ENCODE measurements at places on chromosomes 11 and 22.

DNA sequence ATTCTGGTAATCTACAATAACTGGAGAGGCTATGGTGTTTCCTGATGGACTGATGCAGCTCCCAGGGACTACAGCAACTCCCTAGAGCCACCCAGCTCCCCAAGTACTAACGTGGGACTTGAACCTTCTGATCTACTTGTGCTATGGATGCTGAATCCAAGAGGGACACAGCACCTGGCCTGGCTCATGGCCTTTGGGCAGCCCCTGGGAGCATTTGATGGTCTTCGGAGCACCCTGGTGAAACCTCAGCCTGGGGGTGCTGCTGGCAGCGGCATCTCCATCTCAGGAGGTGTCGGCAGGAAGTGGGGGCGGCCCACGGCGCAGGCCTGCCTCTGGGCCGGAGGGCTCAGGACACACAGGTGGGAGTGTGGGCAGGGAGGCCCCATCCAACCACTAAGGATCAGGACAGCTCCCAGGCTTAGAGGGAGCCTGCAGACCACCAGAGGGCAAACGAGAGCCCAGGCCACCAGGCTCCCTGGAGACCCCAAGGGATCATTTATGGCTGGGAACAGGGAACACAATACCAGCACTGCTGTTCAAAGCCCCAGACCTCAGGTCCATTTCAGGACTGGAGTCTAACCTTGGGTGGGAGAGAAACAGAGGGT is 8.7 kb downstream of the EHD1 start:
- no peak for DNase-seq

DNA sequence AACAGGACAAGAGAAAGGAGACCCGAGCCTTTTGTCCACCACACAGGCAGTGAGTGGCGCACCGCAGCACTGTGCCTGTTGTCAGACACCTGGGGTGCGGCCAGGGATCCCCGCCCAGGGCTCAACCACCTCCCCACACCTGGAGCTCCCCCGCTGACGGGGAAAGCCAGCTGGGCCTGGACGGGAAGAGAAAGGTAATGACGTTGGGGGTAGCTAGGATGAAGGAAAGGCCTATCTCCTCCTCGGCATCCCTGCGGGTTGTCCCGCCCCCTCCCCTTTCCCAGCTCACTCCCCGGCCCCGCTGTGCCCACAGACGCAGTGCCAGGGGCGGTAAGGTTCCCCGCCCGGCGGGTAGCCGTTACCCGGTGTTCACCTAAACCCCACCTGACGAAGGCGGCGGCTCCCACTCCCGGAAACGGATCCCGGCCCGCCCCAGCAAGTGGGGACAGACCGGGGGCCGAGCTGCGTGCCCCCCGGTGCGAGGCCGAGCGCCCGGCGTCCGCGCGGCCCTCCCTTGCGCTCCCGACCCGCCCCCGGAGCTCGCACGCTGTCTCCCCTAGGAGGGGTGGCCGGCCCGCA is 495 bp downstream of the HYOU1 start:
- DNase-seq: no peak

DNA sequence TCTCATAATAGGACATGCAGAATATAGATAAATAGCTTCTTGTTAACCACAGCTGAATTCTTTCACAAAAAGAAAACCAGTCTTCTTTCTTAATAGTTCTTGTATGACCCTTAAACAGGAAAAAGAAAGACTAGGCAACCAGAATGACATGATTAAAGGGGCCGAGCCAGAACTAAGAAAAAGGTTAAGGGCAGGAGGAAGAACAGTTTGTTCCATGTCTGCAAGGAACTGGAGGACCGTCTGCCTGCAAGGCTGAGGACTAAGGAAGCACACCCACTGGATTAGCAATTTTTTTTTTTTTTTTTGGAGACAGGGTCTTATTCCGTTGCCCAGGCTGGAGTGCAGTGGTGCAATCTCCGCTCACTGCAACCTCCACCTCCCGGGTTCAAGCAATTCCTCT is 26.0 kb upstream of the TMPRSS5 start:
- DNase-seq: no peak

- no peak for DNase-seq
Measured at GRCh38 chr22:47586038-47586437, 823.6 kb downstream of the TBC1D22A start.

DNA sequence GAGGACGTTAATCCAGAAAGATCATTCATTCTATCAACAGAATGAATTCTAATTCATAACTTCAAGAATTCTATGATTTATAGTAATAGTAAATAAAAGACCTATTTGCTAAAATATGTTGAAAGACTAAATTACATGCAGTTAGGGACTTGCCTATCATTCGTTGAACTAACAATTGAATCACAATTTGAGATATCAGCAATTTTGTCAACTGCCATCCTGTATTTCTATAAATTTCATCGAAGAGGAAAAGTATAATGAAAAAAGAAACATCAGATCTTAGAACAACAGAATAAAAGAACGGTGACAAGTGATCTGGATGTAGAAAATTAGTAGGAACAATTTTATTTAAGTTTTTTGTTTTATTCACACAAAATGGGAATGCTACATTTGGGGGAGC is 4.4 kb upstream of the TTC17 start:
- DNase-seq: no peak

DNA sequence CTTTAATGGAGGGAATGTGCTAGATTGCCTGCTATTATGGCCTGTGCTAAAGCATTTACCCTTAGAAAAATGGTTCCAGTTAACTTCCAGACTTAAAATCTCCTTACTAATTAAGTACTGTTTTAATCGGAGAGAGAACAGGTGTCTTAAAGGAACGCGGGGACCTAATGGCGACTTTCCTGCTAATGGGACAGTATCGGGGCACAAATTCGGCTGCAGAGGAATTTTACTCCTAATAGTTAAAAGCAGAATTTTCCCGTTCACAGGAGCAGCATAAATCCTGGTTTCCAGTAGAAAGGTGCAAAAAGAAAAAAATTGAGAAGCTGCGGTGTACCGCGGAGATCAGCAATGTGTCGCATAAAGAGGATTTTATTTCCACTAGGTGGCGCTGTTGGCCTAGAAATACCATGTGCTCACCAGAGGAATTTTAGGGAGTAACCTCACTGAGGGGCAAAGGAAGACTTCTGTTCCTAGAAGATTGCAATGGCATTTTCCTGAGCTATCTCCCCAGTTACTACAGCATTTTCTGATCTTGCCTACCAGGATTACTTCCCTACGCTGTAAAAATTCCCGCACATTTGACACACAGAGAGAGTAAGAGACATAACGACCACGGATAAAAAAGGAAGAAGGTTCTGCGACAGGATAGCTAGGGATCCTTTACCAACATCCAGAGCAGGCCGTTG is 44.5 kb downstream of the ZNF280B start:
- no peak for DNase-seq

DNA sequence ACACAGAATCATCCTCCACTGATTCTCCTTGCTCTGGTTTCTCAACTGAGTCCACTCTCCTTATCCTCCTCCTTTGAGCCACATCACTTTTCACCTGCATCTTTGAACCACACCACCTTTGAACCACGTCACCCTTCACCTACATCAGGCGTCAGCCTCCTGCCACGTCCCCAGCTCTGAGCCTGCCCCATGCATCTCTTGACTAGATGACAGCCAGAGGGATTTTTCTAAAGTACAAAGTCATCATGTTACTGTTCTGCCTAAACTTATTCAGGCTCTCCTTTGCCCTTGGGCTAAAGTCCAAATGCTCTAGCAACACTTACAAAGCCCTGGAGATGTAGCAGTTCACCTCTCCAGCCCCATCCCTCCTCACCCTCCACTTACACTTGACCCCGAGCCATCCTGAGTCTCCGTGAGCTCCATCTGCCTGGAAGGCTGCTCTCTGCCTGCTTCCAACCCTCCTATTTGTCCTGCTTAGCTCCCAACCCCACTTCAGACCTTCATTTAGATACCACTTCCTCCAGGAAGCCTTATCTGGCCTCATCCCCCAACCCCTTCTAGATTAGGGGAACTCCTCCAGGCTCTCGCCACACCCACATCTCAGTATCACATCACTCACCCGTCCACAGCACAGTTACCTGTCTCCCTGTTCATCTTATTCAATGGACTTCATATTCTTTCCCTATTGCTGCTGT is 3.7 kb upstream of the MS4A10 start:
- no peak for DNase-seq

DNA sequence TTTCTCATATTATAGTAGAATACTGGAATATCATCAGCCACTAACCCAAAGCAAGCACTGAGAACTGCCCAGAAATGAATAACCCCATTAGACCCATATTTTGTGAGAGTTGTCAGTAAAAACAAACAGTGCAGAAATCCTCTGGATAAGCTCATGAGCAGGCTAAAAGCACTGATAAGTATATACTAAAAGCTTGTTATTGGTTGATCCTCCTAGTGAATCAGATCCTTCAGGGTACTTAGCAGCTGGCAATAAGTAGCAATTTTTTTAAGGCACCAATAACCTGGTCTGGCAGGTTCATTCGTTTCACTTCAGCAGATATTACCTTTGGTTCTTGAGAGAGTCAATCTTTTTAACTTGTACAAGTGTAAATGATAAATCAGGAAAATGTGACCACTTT is 1.2 kb downstream of the NOX4 start:
- DNase-seq: no peak

DNA sequence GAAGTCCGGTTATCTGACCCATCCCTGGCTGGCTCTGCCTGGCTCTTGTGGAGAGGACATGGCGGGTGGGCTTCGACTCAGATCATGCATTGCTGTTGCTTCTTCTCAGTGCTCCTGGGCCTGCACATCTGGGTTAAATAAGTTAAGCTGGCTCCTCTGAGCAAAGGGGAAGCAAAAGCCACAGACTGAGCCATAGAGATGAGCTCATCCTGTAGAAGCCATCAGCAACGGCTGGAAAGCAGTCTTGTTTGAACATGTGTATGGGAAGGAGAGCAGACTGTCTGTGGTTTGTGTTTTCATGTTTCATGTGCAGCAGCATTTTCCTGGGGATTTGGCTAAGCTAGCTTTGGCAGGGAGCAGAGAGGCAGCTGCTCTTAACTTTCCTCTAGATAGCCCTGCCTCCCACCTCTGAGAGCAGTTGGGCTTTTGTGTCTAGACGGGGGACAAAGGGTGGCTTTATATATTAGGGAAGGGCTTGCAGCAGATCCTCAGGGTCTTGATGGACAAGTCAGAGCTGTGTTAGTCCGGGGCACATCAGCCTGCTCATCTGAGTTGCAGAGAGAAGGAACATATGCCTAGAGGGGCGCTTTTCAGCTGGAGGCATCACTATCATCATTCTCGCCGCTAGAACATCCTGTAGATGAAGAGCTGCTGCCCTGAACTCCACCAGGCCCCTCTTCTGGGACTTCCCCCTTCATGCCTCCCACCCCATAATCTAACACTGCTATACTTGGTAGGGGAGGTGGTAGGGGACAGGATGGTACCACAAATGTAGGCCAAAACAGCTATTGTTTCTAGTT is 14.9 kb downstream of the DCPS start:
- peak; percentile 61 for DNase-seq

- no peak for DNase-seq
Measured at GRCh38 chr11:58770166-58770565, 38.4 kb upstream of the GLYAT start.

DNA sequence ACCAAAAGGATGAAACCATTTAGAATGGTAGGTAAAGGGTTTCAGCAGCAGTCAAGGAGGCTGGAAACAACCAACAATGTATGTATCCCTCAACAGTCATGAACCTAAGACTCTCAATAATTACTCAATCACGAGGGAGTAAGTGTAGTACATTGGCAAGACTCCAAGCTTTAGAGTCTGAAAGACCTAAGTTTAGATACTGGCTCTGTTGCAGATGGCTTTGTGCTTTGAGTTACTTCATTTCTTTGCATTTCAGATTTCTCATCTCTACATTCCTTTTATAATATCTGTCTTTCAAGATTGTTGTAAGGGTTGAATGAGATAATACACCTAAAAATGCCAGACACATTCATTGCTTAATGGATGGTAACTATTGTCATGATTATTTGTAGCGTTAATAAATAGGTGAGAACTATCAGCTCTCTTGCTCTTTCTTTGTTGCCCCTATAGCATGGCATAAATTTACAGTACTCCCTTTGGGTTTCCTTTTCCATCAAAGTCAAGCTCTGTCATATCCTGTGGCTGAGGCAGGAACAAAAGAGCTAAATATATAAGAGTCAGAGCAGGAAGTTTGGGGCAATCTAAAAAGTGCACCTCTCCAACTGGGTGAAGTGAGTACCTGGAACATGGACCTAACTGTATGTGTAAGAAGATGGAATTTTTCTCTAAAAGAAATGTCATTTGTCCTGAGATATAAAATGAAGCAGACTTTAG is 228.2 kb upstream of the ZC3H12C start:
- DNase-seq: no peak

- no peak for DNase-seq
Measured at GRCh38 chr11:3087821-3088800, 30.9 kb upstream of the CARS1 start.

- DNase-seq: no peak
Measured at GRCh38 chr22:30697975-30698374, 3.3 kb downstream of the OSBP2 start.

- DNase-seq: no peak
Measured at GRCh38 chr22:22721681-22722354, 77.4 kb downstream of the GGTLC2 start.

DNA sequence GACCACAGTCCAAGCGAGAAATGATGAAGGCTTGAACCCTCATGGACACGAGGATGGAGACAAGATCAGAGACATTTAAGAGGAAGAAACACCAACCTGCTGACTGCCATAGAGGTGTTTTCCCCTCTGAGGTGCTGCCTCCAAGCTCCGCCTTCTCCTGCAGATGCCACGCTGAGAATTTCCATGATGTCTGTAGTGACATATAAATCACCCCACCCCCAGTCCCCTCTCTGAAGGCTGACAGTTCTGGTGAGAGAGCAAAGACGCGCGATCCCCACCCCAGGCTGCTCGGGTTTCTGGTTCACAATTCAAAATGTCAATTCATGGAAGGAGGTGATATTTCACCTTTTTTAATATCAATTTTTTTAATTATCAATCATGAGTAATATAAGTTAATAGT is 28.2 kb downstream of the LRRC32 start:
- no peak for DNase-seq

Measured in heart left ventricle (tissue), 16 donors.